K562 (cell line): ENCODE measurements at places on chromosomes 7 and 10. TPM values are rescaled to one million over a fixed set of nuclear protein-coding genes. Genes with fewer than 3 reads are reported as not detected.

TDRD1 gene
- total RNA-seq = not detected in 2 replicates

DNA sequence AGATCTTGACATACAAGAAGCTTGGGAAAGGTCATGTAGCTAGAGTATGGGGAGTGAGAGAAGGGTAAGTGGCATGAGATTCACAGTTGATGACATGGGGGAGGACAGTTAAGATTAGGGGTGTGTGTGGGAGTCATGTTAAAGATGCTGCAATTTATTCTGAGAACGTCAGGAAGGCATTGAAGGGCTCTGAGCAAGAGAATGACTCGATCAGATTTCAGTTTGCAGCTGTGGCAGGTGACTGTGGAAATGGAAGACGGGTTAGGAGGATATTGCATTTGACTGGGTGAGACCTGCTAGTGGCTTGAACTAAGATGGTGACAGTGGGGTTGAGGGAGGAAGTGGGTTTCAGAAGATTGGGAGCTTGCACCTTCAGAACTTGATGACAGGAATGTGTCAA is 5.6 kb downstream of the CDC123 start:
- no peak overlapping the region for H3K27ac ChIP-seq
- DNase-seq = no peak
- no peaks in the 10 kb centered on the region for H3K27me3 ChIP-seq
- peaks cover 72% of the 10 kb centered on the region for H3K36me3 ChIP-seq
- no peak overlapping the region for H3K4me3 ChIP-seq

HIPK2 gene
- total RNA-seq = 17.5 and 19.8 TPM in 2 replicates

METTL27 gene
- 0.42 and 0.73 TPM in 2 replicates for total RNA-seq

- no peak overlapping the region for H3K4me3 ChIP-seq
- no peaks in the 10 kb centered on the region for H3K36me3 ChIP-seq
- H3K4me1 ChIP-seq = 0 out of 2 replicates have a peak, but pooled peaks cover 2% of the 10 kb centered on the region
- no peak for DNase-seq
- no peaks in the 10 kb centered on the region for H3K27me3 ChIP-seq
Measured at GRCh38 chr7:18302097-18302496, 193.5 kb upstream of the HDAC9 start.

DNA sequence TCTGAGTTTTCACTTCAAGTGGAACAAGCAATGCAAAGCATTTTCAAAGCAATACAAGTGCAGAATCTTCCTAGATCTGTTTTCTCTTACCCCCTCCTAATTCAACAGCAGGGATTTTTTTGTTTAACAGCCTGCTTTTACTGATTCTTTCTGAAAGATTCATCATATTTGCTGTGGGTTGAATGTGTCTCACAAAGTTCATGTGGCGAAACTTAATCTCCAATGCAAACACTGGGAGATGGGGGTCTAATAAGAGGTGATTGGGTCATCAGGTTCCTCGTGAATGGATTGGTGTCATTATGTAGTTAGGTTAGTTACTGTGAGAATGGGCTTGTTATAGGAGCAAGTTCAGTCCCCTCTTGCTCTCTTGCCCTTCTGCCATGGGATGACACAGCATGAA is 107.6 kb downstream of the CNNM2 start:
- no peak for DNase-seq
- no peak overlapping the region for H3K4me3 ChIP-seq
- no peak overlapping the region for H3K27ac ChIP-seq
- no peaks in the 10 kb centered on the region for H3K36me3 ChIP-seq
- H3K27me3 ChIP-seq = no peaks in the 10 kb centered on the region

GRCh38 chr7:122289426-122289825 is 15.1 kb downstream of the FEZF1 start:
- no peaks in the 10 kb centered on the region for H3K27me3 ChIP-seq
- no peaks in the 10 kb centered on the region for H3K4me1 ChIP-seq
- no peaks in the 10 kb centered on the region for H3K36me3 ChIP-seq
- no peak for DNase-seq
- H3K27ac ChIP-seq = no peak overlapping the region

DNA sequence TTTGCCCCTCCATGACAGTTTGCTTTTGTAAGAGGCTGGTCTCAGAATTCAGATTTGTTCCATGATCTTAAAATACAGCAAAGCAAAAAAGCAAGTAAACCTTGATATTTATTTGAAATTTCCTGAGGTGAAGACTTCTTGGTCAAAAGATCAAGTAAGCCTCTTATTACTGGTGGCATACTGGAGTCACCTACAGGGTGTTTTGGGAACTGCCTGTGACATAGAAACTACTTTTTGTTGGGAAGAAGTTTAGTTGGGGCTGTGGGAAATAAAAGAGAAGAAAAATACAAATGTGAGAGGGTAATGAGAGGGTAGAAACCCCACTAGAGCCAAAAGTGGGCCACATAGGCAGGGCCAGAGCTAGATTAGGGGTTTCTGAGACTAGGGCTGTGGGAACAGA is 217.9 kb downstream of the OTUD1 start:
- DNase-seq = no peak
- H3K4me3 ChIP-seq = no peak overlapping the region
- no peak overlapping the region for H3K27ac ChIP-seq
- H3K4me1 ChIP-seq = no peaks in the 10 kb centered on the region
- H3K36me3 ChIP-seq = no peaks in the 10 kb centered on the region

- no peak for DNase-seq
- H3K4me3 ChIP-seq = no peak overlapping the region
- no peaks in the 10 kb centered on the region for H3K27me3 ChIP-seq
- no peaks in the 10 kb centered on the region for H3K4me1 ChIP-seq
Measured at GRCh38 chr10:5159126-5159525, 25.8 kb downstream of the AKR1C8 start.

- no peaks in the 10 kb centered on the region for H3K4me1 ChIP-seq
- H3K36me3 ChIP-seq = peaks cover 18% of the 10 kb centered on the region; the same call in 2 of the 3 replicates
- DNase-seq = no peak
- no peak overlapping the region for H3K4me3 ChIP-seq
- H3K27ac ChIP-seq = no peak overlapping the region
Measured at GRCh38 chr7:87831097-87831496, 45.1 kb downstream of the SLC25A40 start.
